Activated naive CD4-positive, alpha-beta T cell treated with anti-CD3 and anti-CD28 coated beads, Interleukin-2, amount 50 U/mL, for 72 hours (primary cell): ENCODE measurements at places on chromosomes 2 and 18. TPM values are rescaled to one million over a fixed set of nuclear protein-coding genes. Genes with fewer than 3 reads are reported as not detected.

Gene C2orf66
- total RNA-seq = not detected

Gene TEX261
- 12.1 TPM for total RNA-seq

Gene AQP4
- not detected for total RNA-seq

- no peak for DNase-seq
Observed at GRCh38 chr18:56444201-56444600, 194.2 kb downstream of the TXNL1 start.

GRCh38 chr2:237882510-237883481 is 23.4 kb downstream of the RAMP1 start:
- DNase-seq = no peak

DNA sequence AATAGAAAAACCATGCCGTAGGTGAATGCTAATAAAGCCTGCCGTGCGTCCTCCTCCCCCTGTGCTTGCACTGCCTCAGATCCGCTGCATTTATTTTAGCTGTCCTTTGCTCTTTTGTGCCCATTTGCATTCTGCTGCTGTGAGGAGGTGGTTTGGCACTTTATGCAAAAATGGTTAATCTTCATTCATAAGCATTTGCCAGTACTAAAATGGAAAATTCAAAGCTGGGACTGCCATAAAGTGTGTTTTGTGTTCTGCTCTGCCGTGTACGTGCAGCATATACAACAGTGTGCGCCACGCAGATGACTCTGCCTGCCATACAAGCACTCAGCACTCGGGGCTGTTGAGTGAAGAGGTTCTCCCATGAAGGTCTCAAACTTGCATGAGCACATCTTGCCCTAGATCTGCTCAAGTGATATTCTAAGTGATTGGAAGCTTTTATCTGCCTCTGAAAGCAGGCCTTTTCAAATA is 73.6 kb downstream of the SPATS2L start:
- DNase-seq = no peak
